Pancreas (tissue), 10 donors: ENCODE measurements at places on chromosomes 11 and 22. TPM values are rescaled to one million over a fixed set of nuclear protein-coding genes. Genes with fewer than 3 reads are reported as not detected.

- no peak overlapping the region for H3K27ac ChIP-seq
- no peaks in the 10 kb centered on the region for H3K36me3 ChIP-seq
- H3K4me1 ChIP-seq: peaks cover 9% of the 10 kb centered on the region
- DNase-seq: no peak
Measured at GRCh38 chr11:36012455-36012854, 68.6 kb downstream of the LDLRAD3 start.

TNNI2 gene
- 2.5 TPM for total RNA-seq

- no peak overlapping the region for H3K4me3 ChIP-seq
- peaks cover 7% of the 10 kb centered on the region for H3K4me1 ChIP-seq
- H3K27ac ChIP-seq: no peak overlapping the region
- no peaks in the 10 kb centered on the region for H3K27me3 ChIP-seq
Measured at GRCh38 chr11:110095554-110095953, 2.4 kb downstream of the ZC3H12C start.

DNA sequence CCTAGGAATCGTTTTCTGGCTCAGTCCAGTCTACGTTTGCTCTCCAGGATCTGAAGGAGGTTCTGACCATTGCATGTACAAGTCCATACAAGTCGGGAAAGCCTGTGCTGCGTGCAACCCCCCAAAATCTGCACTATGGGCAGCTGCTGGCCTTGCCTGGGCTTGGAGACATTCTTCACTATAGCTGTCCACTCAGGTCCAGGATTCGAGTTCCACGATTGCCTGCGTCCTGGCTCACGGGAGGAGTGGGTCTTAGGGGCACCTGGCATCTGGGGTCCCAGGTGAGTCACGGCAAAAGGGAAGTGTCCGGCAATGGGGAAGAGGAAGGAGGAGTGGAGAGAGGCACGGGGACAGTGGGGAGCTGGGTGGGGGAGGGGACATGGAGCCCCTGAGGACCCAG, 563.0 kb downstream of the BRD1 start:
- H3K4me3 ChIP-seq: no peak overlapping the region
- no peaks in the 10 kb centered on the region for H3K4me1 ChIP-seq
- no peaks in the 10 kb centered on the region for H3K27me3 ChIP-seq

TOP3B gene
- total RNA-seq: 8.9 TPM

PAMR1 gene
- total RNA-seq: 2.6 TPM

DNA sequence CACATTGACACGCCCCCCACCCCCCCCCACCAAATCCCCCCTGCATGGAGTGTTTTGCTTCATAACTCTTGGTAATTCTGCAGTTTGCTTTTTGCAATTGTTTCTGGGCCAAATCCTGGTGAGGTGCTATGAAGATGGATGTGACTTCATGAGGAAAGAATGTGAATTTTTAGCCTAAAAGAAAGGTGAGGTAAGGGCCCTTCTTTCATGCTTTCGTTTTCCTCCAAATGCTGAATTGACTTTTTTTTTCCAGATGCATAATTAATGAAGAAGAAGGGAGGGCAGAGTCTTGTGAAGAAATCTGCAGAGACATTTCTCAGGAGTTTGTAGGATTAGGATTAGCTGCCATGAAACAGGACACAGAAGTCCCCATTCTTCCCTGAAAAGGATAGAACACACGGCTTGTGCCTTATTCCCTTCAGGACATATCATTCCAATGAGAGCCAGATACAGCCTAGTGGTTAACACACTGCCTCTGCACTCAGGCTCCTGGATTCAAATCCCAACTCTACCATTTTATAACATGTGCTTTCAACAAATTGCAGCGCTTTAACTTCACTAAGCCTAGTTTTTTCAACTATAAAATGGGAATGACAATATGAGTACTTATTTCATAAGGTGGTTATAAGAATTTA, 19.6 kb upstream of the TBCEL start:
- H3K27ac ChIP-seq: no peak overlapping the region
- no peaks in the 10 kb centered on the region for H3K4me1 ChIP-seq
- no peak overlapping the region for H3K4me3 ChIP-seq
- no peaks in the 10 kb centered on the region for H3K27me3 ChIP-seq
- no peak for DNase-seq

- H3K27ac ChIP-seq: no peak overlapping the region
- no peaks in the 10 kb centered on the region for H3K27me3 ChIP-seq
- no peak for DNase-seq
- H3K36me3 ChIP-seq: no peaks in the 10 kb centered on the region
- no peaks in the 10 kb centered on the region for H3K4me1 ChIP-seq
Measured at GRCh38 chr22:19831016-19831415, 23.7 kb downstream of the GNB1L start.

DNA sequence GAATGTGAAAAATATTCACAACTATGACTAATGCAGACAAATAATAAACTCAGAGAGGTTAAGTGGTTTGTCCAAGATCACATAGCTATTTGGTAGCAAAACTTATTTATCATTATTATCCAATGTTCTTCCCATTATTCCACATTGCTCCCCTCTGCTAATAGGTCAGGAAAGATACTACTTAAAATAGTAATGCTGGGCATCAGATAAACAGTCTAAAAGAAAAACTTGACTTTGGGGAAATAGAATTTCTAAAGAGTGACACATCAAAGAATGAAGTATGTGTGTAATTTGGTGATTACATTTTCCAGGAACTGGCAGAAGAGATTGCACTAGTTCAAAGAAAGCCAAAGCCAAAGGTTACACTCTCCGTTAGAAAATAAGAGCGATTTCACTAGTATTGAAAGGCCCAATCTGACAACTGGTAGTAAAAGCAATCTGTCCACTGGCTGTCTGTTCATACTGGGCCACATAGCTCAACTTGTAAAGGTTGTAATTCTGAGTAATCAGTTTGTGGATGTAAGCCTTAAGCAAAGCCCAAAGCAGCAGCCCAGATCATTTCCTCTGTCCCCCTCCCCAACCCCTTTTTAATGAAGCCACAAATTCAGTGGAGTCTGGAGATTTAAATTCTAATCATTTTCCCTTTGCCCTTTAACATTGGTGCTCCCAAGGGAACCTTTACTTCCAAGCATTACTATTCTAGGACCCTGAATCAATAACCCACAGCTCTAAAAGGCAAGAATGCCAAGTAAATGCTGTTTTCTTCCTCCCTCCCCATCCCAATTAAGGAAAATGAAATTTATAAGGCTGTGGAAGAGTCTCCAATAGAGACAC, 283.5 kb downstream of the TTC28 start:
- H3K36me3 ChIP-seq: no peaks in the 10 kb centered on the region
- no peaks in the 10 kb centered on the region for H3K27me3 ChIP-seq
- no peaks in the 10 kb centered on the region for H3K4me1 ChIP-seq
- H3K4me3 ChIP-seq: no peak overlapping the region
- no peak for DNase-seq
- H3K27ac ChIP-seq: no peak overlapping the region

CYB5R2 gene
- 1.6 TPM for total RNA-seq

XNDC1N gene
- total RNA-seq: 4.3 TPM

CDCA5 gene
- total RNA-seq: 1.2 TPM

DNA sequence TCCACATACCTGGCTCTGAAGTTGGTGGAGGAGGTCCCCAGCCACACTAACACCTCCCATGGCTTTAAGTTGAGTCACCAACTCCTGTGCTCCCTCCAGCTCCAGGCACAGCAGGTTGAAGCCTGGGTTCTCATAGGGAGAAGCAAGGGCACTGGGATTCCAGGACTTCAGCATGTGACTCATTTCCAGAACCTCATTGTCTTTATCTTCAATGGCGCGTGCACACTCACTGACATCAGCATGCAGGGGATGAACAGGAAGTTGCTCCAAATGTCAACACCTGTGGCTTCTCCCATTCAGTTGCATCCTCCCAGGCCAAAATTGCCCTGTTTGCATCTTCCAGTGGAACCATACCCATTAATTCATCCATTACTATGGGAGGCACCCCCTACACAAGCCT, 5.8 kb upstream of the UBQLNL start:
- H3K27me3 ChIP-seq: no peaks in the 10 kb centered on the region
- DNase-seq: no peak
- H3K27ac ChIP-seq: no peak overlapping the region
- H3K36me3 ChIP-seq: no peaks in the 10 kb centered on the region
- H3K4me1 ChIP-seq: no peaks in the 10 kb centered on the region

GRCh38 chr11:115325523-115325922, 178.7 kb downstream of the CADM1 start:
- no peaks in the 10 kb centered on the region for H3K27me3 ChIP-seq
- H3K4me3 ChIP-seq: no peak overlapping the region
- no peaks in the 10 kb centered on the region for H3K36me3 ChIP-seq
- H3K27ac ChIP-seq: no peak overlapping the region

HSPB2 gene
- 0.35 TPM for total RNA-seq

DNA sequence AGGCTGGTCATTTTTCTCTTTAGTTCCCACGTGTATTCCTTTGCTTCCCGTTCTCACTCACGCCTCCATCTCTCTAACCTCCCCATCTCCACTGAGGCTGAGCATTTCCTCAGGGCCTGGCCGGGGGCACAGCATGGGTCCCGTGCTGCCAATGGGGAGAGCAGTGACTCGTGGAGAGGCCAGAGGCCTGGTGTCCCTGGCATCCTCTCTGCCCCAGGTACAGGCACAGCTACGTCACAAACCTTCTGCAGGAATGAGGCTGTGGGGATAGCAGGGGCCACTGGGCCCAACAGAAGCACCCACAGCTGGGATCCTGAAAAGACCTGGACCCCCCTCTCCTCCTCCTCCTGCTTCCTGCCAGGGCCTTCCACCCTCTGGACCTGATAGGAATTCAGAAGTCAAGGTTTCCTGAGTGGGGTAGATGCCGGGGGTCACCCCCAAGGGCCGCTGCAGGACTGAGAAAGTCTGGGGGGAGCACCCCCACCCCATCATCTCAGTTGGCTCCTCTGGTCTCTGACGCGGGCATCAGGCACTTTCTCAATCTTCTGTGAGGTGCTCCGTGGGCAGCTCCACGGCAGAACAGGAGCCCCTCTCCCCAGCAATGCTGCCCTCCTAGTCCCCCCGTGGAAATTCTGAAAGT, 11.8 kb downstream of the PNPLA5 start:
- H3K36me3 ChIP-seq: no peaks in the 10 kb centered on the region
- no peak for DNase-seq
- H3K27me3 ChIP-seq: no peaks in the 10 kb centered on the region
- no peaks in the 10 kb centered on the region for H3K4me1 ChIP-seq
- no peak overlapping the region for H3K4me3 ChIP-seq

GRCh38 chr11:112166562-112166961, 610 bp upstream of the TEX12 start:
- no peaks in the 10 kb centered on the region for H3K27me3 ChIP-seq
- no peak overlapping the region for H3K4me3 ChIP-seq
- H3K36me3 ChIP-seq: no peaks in the 10 kb centered on the region
- no peaks in the 10 kb centered on the region for H3K4me1 ChIP-seq
- no peak overlapping the region for H3K27ac ChIP-seq

SMC1B gene
- not detected for total RNA-seq

GRCh38 chr11:2464451-2465165, 19.8 kb downstream of the KCNQ1 start:
- no peaks in the 10 kb centered on the region for H3K27me3 ChIP-seq
- H3K4me3 ChIP-seq: no peak overlapping the region
- no peak for DNase-seq

GRCh38 chr11:83122766-83123165, 34.2 kb upstream of the PCF11 start:
- H3K27ac ChIP-seq: no peak overlapping the region
- no peaks in the 10 kb centered on the region for H3K27me3 ChIP-seq
- H3K4me3 ChIP-seq: no peak overlapping the region
- H3K4me1 ChIP-seq: no peaks in the 10 kb centered on the region

P2RX6 gene
- total RNA-seq: 0.40 TPM

DNA sequence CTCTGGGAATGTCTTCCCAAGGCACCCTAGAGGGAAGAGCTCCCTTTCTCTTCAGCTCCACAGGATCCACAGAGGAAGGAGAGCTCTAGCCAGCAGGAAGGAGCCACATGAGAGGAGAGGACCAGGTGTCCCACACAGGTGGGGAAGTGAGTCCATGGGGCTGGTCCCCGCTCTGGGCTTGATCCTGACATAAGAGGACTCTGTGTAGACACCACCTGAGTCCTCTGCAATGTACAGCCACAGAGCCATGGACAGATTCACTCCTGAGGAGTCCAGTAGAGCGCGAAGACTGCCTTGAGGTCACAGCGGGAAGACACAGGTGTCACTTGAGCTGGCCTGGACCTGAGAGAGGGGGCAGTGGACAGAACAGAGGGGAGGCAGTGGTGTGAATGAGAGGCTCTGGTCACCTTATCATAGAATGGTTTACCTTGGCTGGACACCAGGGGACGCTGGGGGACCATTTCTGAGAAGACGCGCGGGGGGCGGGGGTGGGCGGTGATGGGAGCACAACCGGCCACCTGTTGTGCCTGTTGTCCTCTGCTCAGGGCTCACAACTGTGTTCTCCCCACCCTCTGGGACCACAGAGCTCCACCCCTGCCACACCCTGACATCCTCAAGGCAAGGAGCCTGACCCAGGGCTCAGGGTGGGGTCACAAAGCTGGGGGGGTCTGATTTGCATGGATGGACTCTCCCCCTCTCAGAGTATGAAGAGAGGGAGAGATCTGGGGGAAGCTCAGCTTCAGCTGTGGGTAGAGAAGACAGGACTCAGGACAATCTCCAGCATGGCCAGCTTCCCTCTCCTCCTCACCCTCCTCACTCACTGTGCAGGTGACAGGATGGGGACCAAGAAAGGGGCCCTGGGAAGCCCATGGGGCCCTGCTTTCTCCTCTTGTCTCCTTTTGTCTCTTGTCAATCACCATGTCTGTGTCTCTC, 128.2 kb downstream of the ZNF280B start:
- no peaks in the 10 kb centered on the region for H3K36me3 ChIP-seq
- no peak for DNase-seq
- no peak overlapping the region for H3K4me3 ChIP-seq
- H3K27ac ChIP-seq: no peak overlapping the region
- no peaks in the 10 kb centered on the region for H3K4me1 ChIP-seq
